ENCODE measurements at places on chromosomes 3 and 15.

DNA sequence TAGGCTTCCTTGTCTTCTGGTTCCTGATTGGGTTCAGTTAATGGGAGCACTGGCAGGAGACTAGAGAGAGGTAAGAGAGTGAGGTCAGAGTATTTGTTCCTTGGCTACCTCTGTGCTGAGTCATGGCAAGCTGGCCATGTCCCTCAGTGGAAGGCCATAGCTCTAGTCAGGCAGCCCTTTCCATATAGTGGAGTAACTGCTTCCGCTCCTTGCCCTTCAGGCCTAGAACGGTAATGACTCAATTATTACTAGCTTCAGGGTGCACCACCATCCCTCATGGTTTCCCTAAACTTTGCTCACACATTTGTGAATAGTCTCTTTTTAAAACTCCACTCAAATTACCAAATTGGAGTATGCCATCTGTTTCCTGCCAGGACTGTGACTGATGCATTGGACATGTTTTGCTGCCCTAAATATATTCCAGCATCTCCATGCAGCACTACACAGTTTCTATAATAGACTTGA is 10.5 kb upstream of the ANO10 start:
- no peak for DNase-seq

GRCh38 chr3:119175872-119176756 is 2.7 kb downstream of the UPK1B start:
- no peak for DNase-seq

DNA sequence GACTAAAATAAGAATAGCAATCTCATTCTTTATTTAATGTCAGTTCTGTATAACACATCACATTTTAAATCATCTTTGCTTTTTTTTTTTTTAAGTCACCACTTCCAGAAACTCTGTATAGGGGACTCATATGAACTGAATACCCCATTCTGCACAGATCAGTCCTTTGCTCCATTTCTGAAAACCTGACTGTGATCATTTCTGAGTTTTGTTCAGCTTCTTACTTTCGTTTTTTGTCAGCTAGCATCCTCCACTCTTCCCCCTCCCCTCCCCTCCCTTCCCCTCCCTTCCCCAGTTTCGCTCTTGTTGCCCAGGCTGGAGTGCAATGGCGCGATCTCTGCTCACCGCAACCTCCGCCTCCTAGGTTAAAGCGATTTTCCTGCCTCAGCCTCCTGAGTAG is 49.8 kb upstream of the SGO1 start:
- DNase-seq = no peak

GRCh38 chr3:39105687-39106063 is 1.8 kb downstream of the GORASP1 start:
- DNase-seq = no peak

- DNase-seq = no peak
These were observed 450.4 kb upstream of the NR2F2 start for GRCh38 chr15:95880031-95880570.

GRCh38 chr3:180416111-180416594 is 185.8 kb upstream of the TTC14 start:
- no peak for DNase-seq

- no peak for DNase-seq
These were observed 73.8 kb upstream of the PCSK6 start for GRCh38 chr15:101563176-101563796.

DNA sequence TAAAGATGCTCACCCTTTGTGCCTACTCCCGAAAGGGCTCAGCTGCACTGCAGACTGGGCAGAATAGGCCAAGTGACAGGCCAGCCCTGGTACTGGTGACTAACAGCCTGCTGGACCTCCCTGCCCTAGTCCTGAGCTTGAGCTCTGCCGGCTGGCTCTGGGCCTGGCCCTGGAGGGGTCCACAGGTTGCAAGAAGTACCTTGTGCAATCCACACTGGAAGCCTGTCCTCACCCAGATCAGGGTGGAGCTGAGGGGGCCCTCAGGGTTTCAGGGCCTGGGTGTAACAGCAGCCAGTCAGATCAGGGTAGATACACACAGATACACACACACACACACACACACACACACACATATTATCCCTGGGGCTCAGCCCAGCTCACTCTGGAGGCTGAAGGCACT is 27.3 kb upstream of the PLA2G4D start:
- DNase-seq = no peak

- DNase-seq = no peak
These were observed 216.3 kb upstream of the TLE3 start for GRCh38 chr15:70314018-70314354.

- peak; percentile 32 for DNase-seq
These were observed 2.4 kb downstream of the LMCD1 start for GRCh38 chr3:8503871-8504610.

Data from stimulated activated naive CD8-positive, alpha-beta T cell treated with anti-CD3 and anti-CD28 coated beads, Interleukin-15, Interleukin-2, amounts not matched to agents 100 U/mL and 50 U/mL, for 24 hours (primary cell).